Activated CD8-positive, alpha-beta memory T cell treated with anti-CD3 and anti-CD28 coated beads, Interleukin-2, amount 10 ng/mL, durations not matched to agents 7 days and 5 days (primary cell): ENCODE measurements at places on chromosomes 2 and 18. TPM values are rescaled to one million over a fixed set of nuclear protein-coding genes. Genes with fewer than 3 reads are reported as not detected.

Gene CPO
- not detected for total RNA-seq

Gene POTEI
- total RNA-seq, result not detected

Gene KLHL14
- total RNA-seq, result not detected

Gene CYP1B1
- 4.2 TPM for total RNA-seq

Gene UGGT1
- 63.4 TPM for total RNA-seq

Gene TRAPPC8
- total RNA-seq, result 33.0 TPM

DNA sequence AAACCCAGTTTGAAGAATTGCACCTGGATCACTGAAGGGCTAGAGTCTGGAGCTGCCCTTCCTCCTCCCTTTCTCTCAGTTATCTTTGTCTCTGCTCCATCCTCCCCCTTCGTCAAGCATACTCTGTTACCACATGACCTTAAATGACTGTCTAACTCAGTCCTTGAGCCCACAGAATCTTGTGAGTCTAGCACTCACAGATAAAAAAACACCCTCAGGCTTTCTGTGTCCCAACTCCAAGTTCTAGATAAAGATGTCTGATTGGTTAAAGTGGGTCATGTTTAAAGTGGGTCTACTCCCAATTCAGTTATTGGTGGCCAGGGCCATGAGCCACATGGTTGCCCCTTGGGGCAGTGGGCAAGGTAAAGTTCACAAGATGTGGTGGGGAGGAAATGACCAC, 53.5 kb upstream of the CYP1B1 start:
- DNase-seq, result no peak
- no peaks in the 10 kb centered on the region for H3K4me1 ChIP-seq
- peaks cover 2% of the 10 kb centered on the region for H3K27me3 ChIP-seq
- peaks cover 4% of the 10 kb centered on the region for H3K36me3 ChIP-seq

DNA sequence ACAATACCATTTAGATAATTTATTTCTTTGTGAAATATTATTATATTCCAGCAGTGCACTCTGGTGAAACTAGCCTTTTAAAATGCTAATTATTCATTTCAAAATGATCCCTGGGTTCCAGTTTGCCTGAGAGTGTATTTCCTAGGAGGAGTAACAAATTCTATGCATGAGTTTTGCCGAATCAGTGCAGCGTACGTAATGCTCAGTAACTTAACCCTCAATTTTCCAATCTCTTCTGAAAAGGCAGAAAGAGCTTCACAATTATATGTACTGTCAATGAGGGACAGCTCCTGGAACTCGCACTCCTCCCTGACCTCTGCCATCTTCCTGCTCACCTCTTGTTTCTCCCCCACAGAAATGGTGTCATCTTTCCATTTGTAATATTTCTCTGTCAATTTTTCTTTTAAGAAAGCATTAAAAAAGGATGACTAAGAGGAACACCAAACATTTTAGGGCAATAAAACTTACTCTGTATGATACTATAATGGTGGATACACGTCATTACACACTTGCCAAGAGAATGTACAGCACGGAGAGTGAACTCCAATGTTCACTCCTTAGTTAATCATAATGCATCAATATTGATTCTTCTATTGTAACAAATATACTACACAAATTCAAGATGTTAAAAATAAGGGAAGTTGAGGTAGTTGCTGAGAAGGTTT, 25.7 kb upstream of the XIRP2 start:
- DNase-seq, result no peak
- H3K4me3 ChIP-seq, result no peak overlapping the region
- H3K4me1 ChIP-seq, result no peaks in the 10 kb centered on the region
- no peak overlapping the region for H3K27ac ChIP-seq
- H3K36me3 ChIP-seq, result no peaks in the 10 kb centered on the region

GRCh38 chr2:222912117-222912516, 51.3 kb downstream of the ACSL3 start:
- H3K27ac ChIP-seq, result no peak overlapping the region
- DNase-seq, result no peak
- H3K4me3 ChIP-seq, result no peak overlapping the region
- peaks cover 17% of the 10 kb centered on the region for H3K4me1 ChIP-seq

GRCh38 chr2:160390544-160391455, 102.8 kb downstream of the RBMS1 start:
- no peak for DNase-seq
- peaks cover 71% of the 10 kb centered on the region for H3K4me1 ChIP-seq
- no peak overlapping the region for H3K4me3 ChIP-seq

GRCh38 chr2:33373986-33374385, 102.5 kb upstream of the RASGRP3 start:
- no peak overlapping the region for H3K27ac ChIP-seq
- no peaks in the 10 kb centered on the region for H3K36me3 ChIP-seq
- no peak overlapping the region for H3K4me3 ChIP-seq
- H3K27me3 ChIP-seq, result peaks cover 8% of the 10 kb centered on the region
- DNase-seq, result no peak

DNA sequence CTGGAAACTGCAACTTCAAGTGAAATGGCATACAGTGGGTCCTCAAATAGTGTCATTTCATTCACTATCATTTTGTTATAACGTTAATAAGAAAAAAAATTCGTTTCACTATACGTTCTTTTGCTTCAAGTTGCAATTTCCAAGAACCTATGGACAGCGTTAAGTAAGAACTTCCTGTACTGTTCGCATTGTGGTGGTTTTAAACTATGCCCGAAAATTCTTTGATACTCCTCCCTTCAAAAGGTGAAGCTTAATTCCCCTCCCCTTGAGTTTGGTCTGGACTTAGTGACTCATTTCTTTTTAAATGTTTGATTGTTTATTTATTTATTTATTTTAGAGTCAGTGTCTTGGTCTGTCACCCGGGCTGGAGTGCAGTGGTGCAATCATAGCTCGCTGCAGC, 20.7 kb downstream of the GNLY start:
- no peak overlapping the region for H3K27ac ChIP-seq
- no peaks in the 10 kb centered on the region for H3K36me3 ChIP-seq
- peaks cover 26% of the 10 kb centered on the region for H3K4me1 ChIP-seq
- peaks cover 24% of the 10 kb centered on the region for H3K27me3 ChIP-seq

DNA sequence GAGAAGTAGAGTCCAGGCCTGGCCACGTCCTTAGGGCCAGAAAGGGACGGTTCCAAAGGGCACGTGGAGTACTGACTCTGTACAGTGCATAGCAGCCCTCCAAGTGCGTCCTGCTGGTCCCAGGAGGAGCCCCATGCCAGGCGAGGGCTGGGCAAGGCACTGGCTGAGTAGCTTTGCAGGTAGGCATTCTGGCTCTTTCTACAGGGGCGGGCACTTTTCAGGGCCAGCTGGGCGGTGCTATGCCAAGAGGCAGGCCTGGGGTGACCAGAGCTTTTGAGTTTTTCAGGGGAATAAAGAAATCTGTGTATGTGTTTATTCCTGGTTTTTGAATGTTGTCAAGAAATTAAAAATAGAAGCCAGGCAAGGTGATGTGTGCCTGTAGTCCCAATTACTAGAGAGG, 15.4 kb upstream of the GLI2 start:
- H3K36me3 ChIP-seq, result no peaks in the 10 kb centered on the region
- H3K27me3 ChIP-seq, result peaks cover 10% of the 10 kb centered on the region
- H3K27ac ChIP-seq, result no peak overlapping the region
- no peaks in the 10 kb centered on the region for H3K4me1 ChIP-seq
- H3K4me3 ChIP-seq, result no peak overlapping the region
- DNase-seq, result no peak

DNA sequence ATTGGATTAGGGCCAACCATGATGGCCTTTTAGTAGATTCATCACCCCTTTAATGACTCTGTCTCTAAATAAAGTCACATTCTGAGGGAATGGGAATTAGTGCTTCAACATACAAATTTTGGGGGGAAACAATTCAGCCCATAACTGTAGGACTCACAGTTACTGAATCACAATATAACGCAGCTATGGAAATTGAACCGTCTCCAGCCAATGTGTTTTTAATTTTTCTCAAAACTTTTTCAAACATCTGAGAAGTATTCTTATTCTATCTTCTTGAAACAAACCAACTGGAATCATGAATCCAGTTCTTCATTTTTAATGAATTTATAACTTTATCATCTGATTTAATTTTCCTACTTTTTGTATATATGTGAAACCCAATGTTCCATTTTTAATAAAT, 373.1 kb upstream of the SYT4 start:
- H3K27ac ChIP-seq, result no peak overlapping the region
- no peaks in the 10 kb centered on the region for H3K36me3 ChIP-seq
- no peak for DNase-seq
- no peaks in the 10 kb centered on the region for H3K4me1 ChIP-seq
- no peak overlapping the region for H3K4me3 ChIP-seq

GRCh38 chr2:104120171-104120570, 733.7 kb upstream of the POU3F3 start:
- no peak overlapping the region for H3K4me3 ChIP-seq
- no peak for DNase-seq
- no peak overlapping the region for H3K27ac ChIP-seq
- H3K36me3 ChIP-seq, result no peaks in the 10 kb centered on the region

GRCh38 chr2:189783451-189783926, 650 bp downstream of the ORMDL1 start:
- H3K36me3 ChIP-seq, result peaks cover 51% of the 10 kb centered on the region
- peaks cover 54% of the 10 kb centered on the region for H3K4me1 ChIP-seq
- H3K27ac ChIP-seq, result peak overlapping the region; percentile 97
- H3K27me3 ChIP-seq, result no peaks in the 10 kb centered on the region
- H3K4me3 ChIP-seq, result peak overlapping the region; percentile 93
- DNase-seq, result no peak

DNA sequence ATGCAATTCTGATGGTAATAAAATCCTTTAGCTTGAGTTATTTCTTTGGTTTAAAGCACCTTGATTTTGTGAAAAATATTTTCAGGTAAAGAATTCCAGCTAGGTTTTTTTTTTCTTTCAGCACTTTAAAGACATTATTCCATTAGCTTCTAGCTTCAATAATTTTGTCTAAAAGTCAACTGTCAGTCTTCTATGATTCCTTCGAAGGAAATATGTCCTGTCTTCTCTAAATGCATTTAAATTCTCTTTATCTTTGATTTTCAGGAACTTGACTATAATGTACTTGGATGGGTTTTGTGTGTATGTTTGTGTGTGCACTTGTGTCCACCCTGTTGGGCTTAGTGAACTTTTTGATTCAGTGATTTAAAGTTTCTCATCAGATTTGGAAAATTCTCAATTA, 4.7 kb downstream of the LONRF2 start:
- peaks cover 2% of the 10 kb centered on the region for H3K4me1 ChIP-seq
- no peak for DNase-seq
- no peak overlapping the region for H3K4me3 ChIP-seq

DNA sequence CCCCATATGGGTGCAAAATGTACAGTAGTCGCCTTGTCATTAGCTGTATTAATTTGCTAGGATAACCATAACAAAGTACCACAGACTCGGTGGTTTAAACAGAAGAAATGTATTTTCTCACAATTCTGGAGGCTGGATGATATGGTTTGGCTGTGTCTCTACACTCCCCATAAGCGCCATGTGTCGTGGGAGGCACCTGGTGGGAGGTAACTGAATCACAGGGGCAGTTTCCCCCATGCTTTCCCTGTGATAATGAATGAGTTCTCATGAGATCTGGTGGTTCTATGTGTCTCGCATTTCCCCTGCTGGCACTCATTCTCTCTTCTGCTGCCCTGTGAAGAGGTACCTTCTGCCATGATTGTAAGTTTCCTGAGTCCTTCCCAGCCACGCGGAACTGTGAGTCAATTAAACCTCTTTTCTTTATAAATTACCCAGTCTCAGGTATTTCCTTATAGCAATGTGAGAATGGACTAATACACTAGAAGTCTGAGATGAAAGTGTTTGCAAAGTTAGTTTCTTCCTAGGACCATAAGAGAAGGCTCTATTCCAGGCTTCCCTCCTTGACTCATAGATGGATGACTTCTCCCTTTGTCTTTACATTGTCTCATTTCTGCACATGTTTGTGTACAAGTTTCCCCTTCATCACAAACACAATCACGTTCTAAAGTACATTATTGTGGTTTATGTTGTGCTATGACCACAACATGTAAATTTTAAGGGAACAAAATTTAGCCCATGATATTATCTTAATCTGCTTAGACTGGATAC, 1442.6 kb downstream of the SUCLG1 start:
- H3K27me3 ChIP-seq, result no peaks in the 10 kb centered on the region
- H3K4me1 ChIP-seq, result no peaks in the 10 kb centered on the region
- H3K36me3 ChIP-seq, result no peaks in the 10 kb centered on the region
- no peak for DNase-seq
- no peak overlapping the region for H3K27ac ChIP-seq

DNA sequence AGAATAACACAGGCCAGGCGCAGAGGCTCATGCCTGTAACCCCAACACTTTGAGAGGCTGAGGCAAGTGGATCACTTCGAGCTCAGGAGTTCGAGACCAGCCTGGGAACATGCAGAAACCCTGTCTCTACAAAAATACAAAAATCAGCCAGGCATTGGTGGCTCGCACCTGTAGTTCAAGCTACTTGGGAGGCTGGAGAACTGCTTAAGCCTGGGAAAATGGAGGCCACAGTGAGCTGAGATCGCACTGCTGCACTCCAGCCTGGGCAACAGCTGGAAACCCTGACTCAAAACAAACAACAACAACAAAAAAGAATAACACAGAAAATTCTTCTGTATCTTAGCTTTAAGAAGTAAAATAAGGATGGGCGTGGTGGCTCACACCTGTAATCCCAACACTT, 440.3 kb downstream of the LRATD1 start:
- no peaks in the 10 kb centered on the region for H3K36me3 ChIP-seq
- no peak for DNase-seq
- H3K27me3 ChIP-seq, result peaks cover 17% of the 10 kb centered on the region
- H3K4me1 ChIP-seq, result no peaks in the 10 kb centered on the region

GRCh38 chr2:136424112-136424511, 306.2 kb upstream of the CXCR4 start:
- no peak for DNase-seq
- H3K27ac ChIP-seq, result no peak overlapping the region
- H3K4me3 ChIP-seq, result peak overlapping the region; percentile 78
- H3K4me1 ChIP-seq, result peaks cover 22% of the 10 kb centered on the region

- DNase-seq, result no peak
- H3K36me3 ChIP-seq, result no peaks in the 10 kb centered on the region
- H3K27ac ChIP-seq, result no peak overlapping the region
- H3K4me1 ChIP-seq, result peaks cover 11% of the 10 kb centered on the region
Measured at GRCh38 chr2:64880193-64880951, 108.8 kb upstream of the SLC1A4 start.

GRCh38 chr2:219254590-219255201, 978 bp upstream of the TUBA4A start:
- peak overlapping the region; percentile 93 for H3K27ac ChIP-seq
- H3K4me3 ChIP-seq, result peak overlapping the region; percentile 99
- peaks cover 36% of the 10 kb centered on the region for H3K4me1 ChIP-seq
- DNase-seq, result peak; percentile 71

DNA sequence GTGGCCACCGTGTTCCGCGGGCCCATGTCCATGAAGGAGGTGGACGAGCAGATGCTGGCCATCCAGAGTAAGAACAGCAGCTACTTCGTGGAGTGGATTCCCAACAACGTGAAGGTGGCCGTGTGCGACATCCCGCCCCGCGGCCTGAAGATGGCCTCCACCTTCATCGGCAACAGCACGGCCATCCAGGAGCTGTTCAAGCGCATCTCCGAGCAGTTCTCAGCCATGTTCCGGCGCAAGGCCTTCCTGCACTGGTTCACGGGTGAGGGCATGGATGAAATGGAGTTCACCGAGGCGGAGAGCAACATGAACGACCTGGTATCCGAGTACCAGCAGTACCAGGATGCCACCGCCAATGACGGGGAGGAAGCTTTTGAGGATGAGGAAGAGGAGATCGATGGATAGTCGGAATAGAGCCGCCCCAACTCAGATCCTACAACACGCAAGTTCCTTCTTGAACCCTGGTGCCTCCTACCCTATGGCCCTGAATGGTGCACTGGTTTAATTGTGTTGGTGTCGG, 17.7 kb downstream of the TUBB6 start:
- peaks cover 16% of the 10 kb centered on the region for H3K4me1 ChIP-seq
- no peak overlapping the region for H3K4me3 ChIP-seq
- H3K36me3 ChIP-seq, result peaks cover 42% of the 10 kb centered on the region
- H3K27ac ChIP-seq, result no peak overlapping the region
- DNase-seq, result no peak

- H3K36me3 ChIP-seq, result no peaks in the 10 kb centered on the region
- peak; percentile 72 for DNase-seq
Measured at GRCh38 chr2:109348671-109349502, 219.9 kb downstream of the SH3RF3 start.
